ENCODE measurements at places on chromosomes 7 and 10.

DNA sequence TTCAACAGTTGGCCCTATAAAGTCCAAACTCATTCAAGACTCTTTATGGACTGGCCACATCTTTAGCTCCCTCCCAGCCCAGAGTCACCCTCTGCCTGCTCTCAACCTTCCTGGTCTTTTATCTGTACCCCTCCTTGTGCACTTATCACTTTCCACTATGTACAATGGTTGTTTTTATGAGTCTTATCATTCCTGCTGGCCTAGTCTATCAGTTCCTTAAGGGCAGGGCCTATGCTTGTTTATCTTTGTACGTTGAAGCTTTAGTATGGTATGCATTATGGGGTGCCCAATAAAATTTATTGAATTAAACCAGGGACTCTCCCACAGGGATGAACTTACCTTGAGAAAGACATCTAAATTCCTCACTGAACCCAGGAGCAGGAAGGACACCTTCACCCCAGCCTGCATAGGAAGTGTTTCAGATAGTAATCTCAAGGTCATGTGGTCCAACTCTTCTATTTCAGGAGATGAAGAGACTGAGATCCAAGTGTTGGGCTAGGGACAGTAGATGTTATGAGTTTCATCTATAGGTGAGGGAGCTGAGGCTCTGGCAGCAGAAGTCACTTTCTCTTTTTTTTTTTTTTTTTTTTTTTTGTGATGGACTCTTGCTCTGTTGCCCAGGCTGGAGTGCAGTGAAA is 13.3 kb upstream of the PDCD4 start:
- DNase-seq = no peak

GRCh38 chr7:135537905-135538304 is 19.8 kb upstream of the NUP205 start:
- DNase-seq = peak; percentile 8

DNA sequence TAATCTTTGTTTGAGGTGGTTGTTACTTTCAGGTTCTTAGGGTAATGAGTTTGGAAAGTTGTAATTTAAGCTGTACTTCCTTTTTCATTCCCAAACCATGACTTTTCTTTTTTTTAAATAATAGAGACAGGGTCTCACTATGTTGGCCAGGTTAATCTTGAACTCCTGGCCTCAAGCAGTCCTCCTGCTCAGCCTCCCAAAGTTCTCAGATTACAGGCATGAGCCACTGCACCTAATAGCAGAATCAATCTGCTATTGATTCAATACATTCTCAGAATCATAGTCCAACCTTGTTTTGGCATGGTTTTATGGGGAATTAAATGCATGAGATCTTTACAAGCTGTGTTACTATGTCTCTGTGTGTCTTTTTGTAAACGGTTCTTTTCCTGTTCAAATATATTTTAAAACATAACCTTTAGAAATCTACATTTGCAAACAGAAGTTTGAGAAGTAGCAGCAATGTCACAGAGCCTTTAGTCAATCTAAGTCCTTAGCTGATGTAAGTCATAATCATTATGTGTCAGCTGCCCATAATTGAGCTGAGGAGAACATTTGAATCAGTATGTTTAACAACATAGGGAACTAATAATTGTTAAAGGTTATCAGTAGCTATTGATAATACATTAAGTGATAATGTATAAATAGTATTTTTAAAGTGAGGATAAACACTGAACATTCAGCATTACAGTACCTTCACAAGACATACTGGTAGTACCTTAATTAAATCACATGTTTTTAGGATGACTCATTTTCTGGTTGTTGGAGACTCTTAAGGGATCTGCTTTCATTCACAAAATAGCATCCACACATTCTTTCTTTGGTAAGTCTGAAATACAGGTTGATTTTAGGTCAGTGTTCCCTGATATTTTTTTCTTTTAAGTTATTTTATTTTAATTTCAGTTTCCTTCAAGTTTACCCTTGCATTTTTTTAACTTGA is 8.8 kb downstream of the INPP5F start:
- DNase-seq = no peak

GRCh38 chr7:151727579-151728285 is 149.2 kb downstream of the PRKAG2 start:
- DNase-seq = no peak

- no peak for DNase-seq
These were observed 197.6 kb upstream of the ZNF32 start for GRCh38 chr10:43846187-43846680.

- no peak for DNase-seq
These were observed 3.2 kb downstream of the IL6 start for GRCh38 chr7:22730066-22730710.

GRCh38 chr7:6277476-6277875 is 5.1 kb upstream of the CYTH3 start:
- no peak for DNase-seq

GRCh38 chr10:93601146-93601773 is at the start of gene RBP4:
Gene RBP4, minus strand, starts transcription at chr10:93601235. Its CDS starts 207 bp downstream, at chr10:93601028.
- no peak for DNase-seq

DNA sequence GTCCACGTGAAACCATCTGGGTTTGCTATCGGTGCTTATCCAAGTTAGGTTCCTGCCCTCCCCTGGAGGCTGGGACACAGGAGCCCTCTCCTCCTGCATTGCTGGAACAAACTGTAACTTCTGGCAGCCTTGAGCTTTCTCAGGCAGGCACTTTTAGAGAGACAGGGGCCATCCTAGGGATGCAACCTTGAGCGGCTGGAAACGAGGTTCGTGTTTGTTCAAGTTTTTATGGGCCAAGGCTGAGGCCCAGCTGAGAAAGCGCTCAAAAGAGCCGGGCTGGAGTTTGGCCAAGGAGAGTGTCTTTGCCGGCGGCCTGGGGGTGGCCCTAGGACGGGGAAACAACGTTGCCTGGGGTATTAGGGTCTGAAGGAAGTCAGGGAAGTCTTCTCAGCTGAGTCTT is 5.5 kb upstream of the MMD2 start:
- no peak for DNase-seq

DNA sequence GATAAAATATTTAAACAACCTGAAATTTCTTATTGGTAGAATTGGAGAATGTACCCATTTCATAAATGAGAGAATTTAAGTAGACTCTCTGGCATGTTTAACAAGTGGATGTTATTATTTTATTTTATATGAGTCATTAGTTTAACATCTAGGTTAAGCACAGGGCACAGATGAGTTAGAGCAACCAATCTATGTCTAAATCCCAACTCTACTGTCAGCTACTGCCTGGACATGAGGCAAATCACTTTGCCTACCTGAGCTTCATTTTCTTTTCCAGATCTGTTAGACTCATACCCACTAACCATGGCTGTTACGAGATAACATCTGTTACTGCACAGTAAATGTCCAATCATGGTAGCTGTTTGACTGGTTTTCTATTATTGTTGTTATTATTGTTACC is 251.1 kb downstream of the INHBA start:
- no peak for DNase-seq

- no peak for DNase-seq
These were observed 27.3 kb downstream of the SEC23IP start for GRCh38 chr10:119919826-119920225.

- no peak for DNase-seq
These were observed 676.9 kb downstream of the GATA3 start for GRCh38 chr10:8731121-8732095.

- DNase-seq = no peak
These were observed 9.0 kb downstream of the A1CF start for GRCh38 chr10:50876429-50876828.

DNA sequence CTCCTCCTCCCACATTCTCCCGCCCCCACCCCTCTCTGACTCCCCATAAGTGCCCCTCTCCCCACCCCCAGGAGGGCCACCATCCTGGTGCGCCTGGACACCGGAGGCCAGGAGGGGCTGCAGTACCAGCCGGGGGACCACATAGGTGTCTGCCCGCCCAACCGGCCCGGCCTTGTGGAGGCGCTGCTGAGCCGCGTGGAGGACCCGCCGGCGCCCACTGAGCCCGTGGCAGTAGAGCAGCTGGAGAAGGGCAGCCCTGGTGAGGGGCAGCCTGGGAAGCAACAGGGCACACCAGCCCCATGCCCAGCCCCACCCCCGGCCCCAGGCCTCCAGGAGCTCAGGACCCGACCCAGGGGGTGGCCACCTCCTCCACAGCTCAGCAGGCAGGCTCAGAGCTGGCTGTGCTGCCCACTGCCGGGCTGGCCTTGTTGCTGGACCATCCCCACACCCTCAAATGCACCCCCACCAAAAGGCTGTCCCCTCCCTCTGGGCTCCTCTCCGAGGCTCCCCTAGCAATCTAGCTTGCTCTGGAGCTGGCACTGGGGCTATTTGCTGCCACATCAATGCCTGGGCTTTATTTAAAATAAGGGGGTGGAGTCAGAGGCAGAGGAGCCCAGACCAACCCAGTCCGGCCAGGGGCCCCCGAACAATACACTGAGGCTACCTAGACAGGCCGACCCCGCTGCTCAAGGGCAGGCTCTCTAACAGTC is 14.8 kb downstream of the ATG9B start:
- no peak for DNase-seq

- no peak for DNase-seq
These were observed 13.4 kb upstream of the TES start for GRCh38 chr7:116196947-116197346.

DNA sequence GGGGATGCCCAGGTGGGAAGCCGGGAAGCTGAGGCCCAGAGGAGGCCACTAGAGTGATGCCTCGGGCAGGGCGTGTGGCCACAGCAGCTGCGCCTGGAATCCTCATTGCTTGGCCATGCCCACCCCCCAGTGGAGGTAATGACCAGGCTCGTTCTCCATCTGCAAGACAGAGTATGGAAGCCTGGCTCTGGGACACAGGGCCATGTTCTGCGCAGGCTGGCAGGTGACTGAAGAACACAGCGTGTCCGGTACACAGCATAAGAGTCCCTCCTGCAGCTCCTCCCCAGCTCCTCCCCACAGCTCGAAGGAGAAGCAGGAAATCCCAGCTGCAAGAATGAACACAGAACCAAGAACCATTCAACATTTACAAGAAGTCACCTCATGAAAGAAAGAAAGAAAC is 64.8 kb downstream of the SMURF1 start:
- DNase-seq = no peak

DNA sequence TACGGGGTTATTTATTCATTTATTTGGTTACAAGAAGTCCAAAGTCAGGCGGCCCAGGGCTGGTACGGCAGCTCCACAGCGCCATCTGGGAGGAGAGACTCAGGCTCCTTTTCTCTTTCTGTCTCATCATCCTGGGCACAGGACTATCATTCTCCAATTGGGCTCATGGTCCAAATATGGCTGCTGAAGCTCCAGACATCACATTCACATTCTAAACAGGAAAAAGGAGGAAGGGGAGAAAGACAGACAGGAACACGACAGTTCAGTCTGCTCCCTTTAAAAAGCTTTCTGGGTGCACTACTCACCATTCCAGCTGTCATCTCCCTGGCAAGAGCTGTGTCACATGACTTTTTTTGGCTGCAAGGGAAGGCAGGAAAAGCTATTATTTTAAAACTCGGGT is 74.4 kb upstream of the PDZD8 start:
- DNase-seq = no peak

- peak; percentile 43 for DNase-seq
These were observed 96.3 kb downstream of the ALOX5 start for GRCh38 chr10:45470098-45471012.

DNA sequence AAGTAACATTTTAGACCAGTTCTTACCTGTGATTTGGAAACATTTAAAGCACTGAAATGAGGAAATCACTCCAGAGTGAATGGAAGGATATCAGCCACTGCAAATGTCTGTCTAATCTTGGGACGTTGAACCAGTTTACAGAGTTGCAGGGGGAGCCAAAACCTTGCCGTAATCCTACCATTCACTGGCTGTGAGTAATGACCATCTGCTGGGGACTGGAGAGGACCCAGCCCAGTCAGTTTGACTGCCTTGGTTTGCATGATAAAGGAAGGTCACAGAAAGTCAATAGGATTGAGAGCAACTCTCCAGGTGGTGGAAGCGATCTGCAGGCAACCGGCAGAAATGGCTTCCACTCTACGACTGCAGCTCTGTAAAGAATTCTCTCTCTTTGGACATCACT is 167.2 kb downstream of the AKR1D1 start:
- DNase-seq = no peak

DNA sequence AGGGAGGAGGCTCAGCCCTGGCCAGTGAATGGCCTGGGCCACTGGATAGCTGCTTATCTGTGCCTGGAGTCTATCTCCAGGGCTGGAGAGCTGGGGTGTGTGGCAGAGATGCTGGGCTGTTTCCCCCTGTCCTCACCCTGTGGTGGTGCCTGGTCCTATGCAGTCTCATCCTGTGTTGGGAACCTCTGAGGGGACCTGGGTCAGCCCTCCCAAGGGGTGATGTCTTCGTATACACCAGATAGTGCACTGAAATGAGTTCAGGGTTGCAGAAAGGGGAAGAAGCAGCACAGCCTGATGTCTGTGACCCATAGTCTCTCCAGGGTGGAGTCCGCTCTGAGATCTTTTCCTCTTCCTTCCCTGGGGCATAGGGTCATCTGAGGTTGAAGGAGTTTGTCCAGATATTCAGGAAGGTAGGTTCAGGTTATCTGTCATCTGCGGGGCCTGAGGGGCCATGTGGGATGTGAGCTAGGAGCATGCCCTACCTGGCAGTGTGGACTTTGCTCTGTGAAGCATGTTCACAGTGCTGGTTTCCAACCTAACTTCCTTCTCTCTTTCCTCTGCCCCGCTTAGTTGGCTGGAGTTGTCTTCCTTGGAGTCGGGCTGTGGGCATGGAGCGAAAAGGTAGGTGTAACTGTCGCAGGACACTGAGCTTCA is 33.4 kb upstream of the SH2D4B start:
- no peak for DNase-seq

- DNase-seq = no peak
These were observed 261.4 kb downstream of the BAMBI start for GRCh38 chr10:28938745-28939144.

GRCh38 chr7:127256041-127256725 is 3.4 kb upstream of the GRM8 start:
- no peak for DNase-seq

DNA sequence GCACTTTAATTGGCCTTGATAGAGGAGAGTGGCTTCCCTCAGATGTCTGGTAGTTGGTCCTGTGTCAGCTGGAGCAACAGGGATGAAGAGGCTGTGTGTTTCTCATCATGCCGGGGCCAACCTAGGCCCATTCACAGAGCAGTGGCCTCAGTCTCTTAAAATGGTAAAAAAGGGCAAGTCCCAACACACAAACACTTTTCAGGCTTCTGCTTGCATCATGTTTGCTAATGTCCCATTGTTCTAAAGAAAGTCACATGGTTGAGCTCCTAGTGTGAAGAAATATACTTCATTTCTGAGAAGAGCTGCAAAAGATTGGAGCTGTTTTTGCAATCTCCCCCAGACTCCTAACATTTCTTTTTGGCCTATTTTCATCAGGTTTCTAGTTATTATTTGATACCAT is 40.6 kb upstream of the RBAK start:
- DNase-seq = no peak

DNA sequence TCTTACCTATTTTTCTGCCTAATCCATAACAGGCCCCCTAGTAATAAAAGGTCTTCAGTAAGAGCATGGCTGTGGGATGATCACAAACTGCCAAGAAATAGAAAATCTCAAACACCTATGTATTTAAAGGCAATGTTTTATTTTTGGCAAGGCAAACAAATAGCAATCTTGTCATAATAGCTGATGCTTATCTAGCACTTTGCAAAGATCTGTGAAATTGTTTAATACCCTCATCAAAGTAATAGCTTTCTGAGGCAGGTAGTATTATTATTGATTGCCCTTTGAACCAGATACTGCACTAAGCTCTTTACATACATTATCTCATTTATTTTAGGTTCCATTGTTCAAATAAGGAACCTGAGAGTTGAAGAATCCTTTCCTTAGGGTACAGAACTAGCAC is 1.6 kb upstream of the CADPS2 start:
- no peak for DNase-seq

All from Ammon's horn (tissue), 1 donor.